ENCODE measurements at places on chromosomes 11 and 22. TPM values are rescaled to one million over a fixed set of nuclear protein-coding genes. Genes with fewer than 3 reads are reported as not detected.

Gene ROM1
- total RNA-seq: 4.6 TPM

Gene OR4A16
- not detected for total RNA-seq

Gene C22orf23
- 0.54 TPM for total RNA-seq

Gene FJX1
- 78.2 TPM for total RNA-seq

Gene TMEM132A
- 17.9 TPM for total RNA-seq

Gene FUT4
- 5.6 TPM for total RNA-seq

Gene LDHAL6A
- total RNA-seq: not detected

Gene WBP2NL
- 1.6 TPM for total RNA-seq

Gene MFRP
- total RNA-seq: 0.08 TPM

Gene CARD10
- 5.8 TPM for total RNA-seq

Gene TMEM135
- 30.0 TPM for total RNA-seq

Gene IL17REL
- not detected for total RNA-seq

Gene ARRB1
- total RNA-seq: 32.0 TPM

Gene MUC2
- total RNA-seq: not detected

Gene GSTT4
- total RNA-seq: not detected

Gene TTC36
- total RNA-seq: not detected

Gene MTA2
- total RNA-seq: 46.2 TPM

Gene PGA5
- total RNA-seq: not detected

Gene RFPL1
- total RNA-seq: not detected

Gene BTG4
- total RNA-seq: not detected

Gene IL18
- 0.81 TPM for total RNA-seq

Gene CHEK1
- total RNA-seq: 8.7 TPM

Gene HTR3A
- not detected for total RNA-seq

Data from fibroblast of the aortic adventitia (primary cell).